A549 treated with GW870086 at 1 μM for 4 hours (cell line): ENCODE measurements at places on chromosomes 1 and 21. TPM values are rescaled to one million over a fixed set of nuclear protein-coding genes. Genes with fewer than 3 reads are reported as not detected.

AGT gene
- 0.07 to 0.29 TPM (median 0.17 TPM) in 4 of 5 replicates, not detected in the other for total RNA-seq

DNAH14 gene
- total RNA-seq, result 11.0 to 15.0 TPM (median 14.3 TPM) in 5 replicates

FMO1 gene
- not detected in 5 replicates for total RNA-seq

GRHL3 gene
- total RNA-seq, result 0.83 to 1.1 TPM (median 0.99 TPM) in 5 replicates

FABP3 gene
- total RNA-seq, result not detected in 5 replicates

GPR37L1 gene
- 0.15 to 0.21 TPM (median 0.16 TPM) in 5 replicates for total RNA-seq

RGS8 gene
- total RNA-seq, result not detected in 5 replicates

CDKN2C gene
- 8.7 to 11.4 TPM (median 10.2 TPM) in 5 replicates for total RNA-seq

RGS18 gene
- total RNA-seq, result not detected in 5 replicates

PCP4 gene
- total RNA-seq, result not detected in 5 replicates

SPRR2D gene
- total RNA-seq, result not detected in 5 replicates

BARHL2 gene
- total RNA-seq, result not detected in 5 replicates

SLC1A7 gene
- 0.05 TPM in 1 of 5 replicates, not detected in the others for total RNA-seq

GJB4 gene
- 0.11 to 0.22 TPM (median 0.17 TPM) in 4 of 5 replicates, not detected in the other for total RNA-seq

SLC44A5 gene
- total RNA-seq, result 0.03 to 0.07 TPM (median 0.05 TPM) in 4 of 5 replicates, not detected in the other

LIN28A gene
- total RNA-seq, result 0.03 TPM in 1 of 5 replicates, not detected in the others

FAM177B gene
- total RNA-seq, result not detected in 5 replicates

TSSK3 gene
- 0.14 TPM in 1 of 5 replicates, not detected in the others for total RNA-seq

ZFP69 gene
- total RNA-seq, result not detected in 5 replicates

ARV1 gene
- total RNA-seq, result 21.2 to 26.9 TPM (median 26.0 TPM) in 5 replicates

PLEKHM2 gene
- total RNA-seq, result 19.5 to 26.9 TPM (median 25.6 TPM) in 5 replicates

IFNLR1 gene
- 0.99 to 1.6 TPM (median 1.2 TPM) in 5 replicates for total RNA-seq

LRRC42 gene
- 27.6 to 28.8 TPM (median 28.4 TPM) in 5 replicates for total RNA-seq

OMA1 gene
- 4.7 to 6.4 TPM (median 5.1 TPM) in 5 replicates for total RNA-seq

TOMM20 gene
- total RNA-seq, result 114 to 119 TPM (median 115 TPM) in 5 replicates

NTNG1 gene
- not detected in 5 replicates for total RNA-seq

UTS2 gene
- total RNA-seq, result not detected in 5 replicates

RAP1GAP gene
- 10.6 to 14.5 TPM (median 13.6 TPM) in 5 replicates for total RNA-seq

UQCRH gene
- 395 to 538 TPM (median 411 TPM) in 5 replicates for total RNA-seq

DMRTA2 gene
- 0.06 to 0.21 TPM (median 0.16 TPM) in 5 replicates for total RNA-seq

NENF gene
- 93.0 to 145 TPM (median 135 TPM) in 5 replicates for total RNA-seq

NHLH2 gene
- total RNA-seq, result not detected in 5 replicates
